Purkinje cell (primary cell): ENCODE measurements at places on chromosomes 12 and 14. TPM values are rescaled to one million over a fixed set of nuclear protein-coding genes. Genes with fewer than 3 reads are reported as not detected.

CAPZA3 gene
- polyA plus RNA-seq, result not detected in 2 replicates

IFNG-AS1 gene
- not detected in 2 replicates for polyA plus RNA-seq

TAS2R43 gene
- polyA plus RNA-seq, result not detected in 2 replicates

CLEC4C gene
- polyA plus RNA-seq, result not detected in 2 replicates

ZFYVE1 gene
- 3.9 and 4.8 TPM in 2 replicates for polyA plus RNA-seq

RTN1 gene
- polyA plus RNA-seq, result 770 and 1,256 TPM in 2 replicates

ESPL1 gene
- not detected in 2 replicates for polyA plus RNA-seq

LRP1-AS gene
- polyA plus RNA-seq, result not detected in 2 replicates

CLEC6A gene
- not detected in 2 replicates for polyA plus RNA-seq

FBXW8 gene
- 1.7 TPM in 1 of 2 replicates, not detected in the other for polyA plus RNA-seq

MYH6 gene
- not detected in 2 replicates for polyA plus RNA-seq

PTPN6 gene
- 0.39 TPM in 1 of 2 replicates, not detected in the other for polyA plus RNA-seq

TAS2R20 gene
- 0.87 TPM in 1 of 2 replicates, not detected in the other for polyA plus RNA-seq

LBHD2 gene
- 1.2 TPM in 1 of 2 replicates, not detected in the other for polyA plus RNA-seq
